Right atrium auricular region (tissue), 2 donors: ENCODE measurements at places on chromosomes 12 and 14.
A peak's percentile ranks its signal among the peaks of the same experiment; 100 is the strongest.

DNA sequence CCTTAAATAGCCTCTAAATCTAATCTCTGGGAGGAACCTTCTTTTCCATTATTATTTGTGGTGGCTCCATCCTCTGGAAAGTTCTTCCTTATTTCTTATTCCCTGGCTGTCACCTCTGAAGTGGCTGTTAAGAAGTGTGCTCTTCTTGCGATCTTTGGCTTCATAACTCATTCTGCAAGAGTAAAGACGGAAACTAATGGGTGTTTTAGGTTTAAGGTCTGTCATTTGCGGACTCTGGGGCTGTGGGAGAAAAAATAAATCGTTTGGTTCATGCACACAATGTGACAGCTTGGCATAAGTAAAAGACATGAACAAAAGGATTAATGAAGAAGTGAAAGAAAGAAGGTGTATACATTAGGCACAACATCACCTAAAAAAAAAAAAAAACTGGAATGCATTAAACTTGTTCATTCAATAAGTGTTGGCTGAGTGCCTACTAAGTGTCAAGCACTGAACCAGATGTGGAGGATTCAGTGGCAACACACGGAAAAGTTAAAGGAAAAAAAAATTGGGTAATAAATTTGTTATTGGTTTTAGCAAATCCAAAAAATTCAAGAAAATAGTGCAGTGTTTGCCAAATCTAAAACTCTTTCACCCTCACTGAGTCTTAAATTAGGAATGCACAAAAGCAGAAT lies 99.5 kb downstream of the ERGIC2 start:
- DNase-seq: no peak

DNA sequence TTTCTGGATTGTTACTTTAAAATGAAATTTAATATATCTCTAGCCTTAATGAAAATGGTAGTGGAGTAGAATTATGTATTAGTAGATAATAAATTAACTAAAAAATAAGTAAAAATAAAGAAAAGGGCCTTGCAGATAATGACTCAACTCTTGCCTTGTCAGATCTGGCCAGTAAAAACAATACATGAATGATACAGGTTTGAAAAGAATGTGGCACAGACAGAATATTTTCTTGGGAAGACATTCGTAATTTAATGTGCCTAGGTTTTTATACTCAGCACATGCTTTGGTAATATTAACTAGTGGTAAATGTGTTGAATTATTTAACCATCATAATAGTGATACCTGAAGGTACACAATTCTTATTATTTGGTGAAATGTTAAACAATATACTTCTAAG lies 28.3 kb downstream of the ATF7IP start:
- DNase-seq: no peak

- DNase-seq: no peak
These were observed 106.9 kb downstream of the RFLNA start for GRCh38 chr12:124401704-124402221.

GRCh38 chr14:21454843-21455544 lies 929 bp downstream of the CHD8 start:
- no peak for DNase-seq

DNA sequence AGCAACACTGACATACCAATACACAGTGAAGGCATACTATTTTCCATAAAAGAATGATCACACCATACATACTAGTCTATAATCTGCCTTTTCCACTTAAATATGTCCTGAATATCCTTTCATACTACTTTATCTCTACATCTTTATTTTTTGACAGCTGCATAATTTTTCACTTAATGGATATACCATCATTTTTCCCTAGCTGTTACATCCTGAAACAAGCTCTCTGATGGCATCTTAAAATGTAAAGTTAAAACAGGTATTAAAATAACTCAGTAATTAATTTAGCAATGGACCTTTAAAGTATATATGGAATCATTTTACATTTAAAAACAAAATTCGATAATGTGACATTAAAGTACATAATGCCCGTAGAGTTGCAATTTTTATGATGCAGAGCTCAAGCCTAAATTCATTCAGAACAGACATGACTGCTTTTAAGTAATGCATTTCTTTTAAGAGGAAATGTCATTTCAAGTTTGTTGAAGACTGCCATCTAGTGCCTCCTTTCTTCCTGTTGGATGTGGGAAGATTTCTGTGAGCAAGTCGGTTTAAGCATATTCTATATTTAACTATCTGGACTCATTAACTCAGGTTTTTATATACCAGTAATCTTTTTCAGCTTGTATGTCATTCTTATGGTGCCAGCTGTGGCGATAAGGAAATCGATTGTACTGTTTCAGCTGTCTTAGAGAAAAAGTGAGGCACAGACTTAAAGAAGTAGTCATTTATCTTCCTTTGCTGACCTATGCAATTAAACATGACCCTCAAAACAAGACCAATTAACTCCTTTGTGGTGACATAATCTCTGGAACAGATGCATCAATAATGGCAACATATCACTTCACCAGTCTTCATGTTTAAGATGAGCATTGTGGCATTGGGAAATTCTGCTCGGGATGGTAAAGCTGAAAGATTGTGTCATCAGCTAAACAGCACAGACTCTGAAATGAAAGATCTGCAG lies 20.3 kb downstream of the PRICKLE1 start:
- DNase-seq: no peak

- peak; percentile 96 for DNase-seq
These were observed at the start of gene MAGOHB for GRCh38 chr12:10613349-10614055. MAGOHB (minus strand) TSS chr12:10613609; CDS start chr12:10613532, 77 bp downstream.

DNA sequence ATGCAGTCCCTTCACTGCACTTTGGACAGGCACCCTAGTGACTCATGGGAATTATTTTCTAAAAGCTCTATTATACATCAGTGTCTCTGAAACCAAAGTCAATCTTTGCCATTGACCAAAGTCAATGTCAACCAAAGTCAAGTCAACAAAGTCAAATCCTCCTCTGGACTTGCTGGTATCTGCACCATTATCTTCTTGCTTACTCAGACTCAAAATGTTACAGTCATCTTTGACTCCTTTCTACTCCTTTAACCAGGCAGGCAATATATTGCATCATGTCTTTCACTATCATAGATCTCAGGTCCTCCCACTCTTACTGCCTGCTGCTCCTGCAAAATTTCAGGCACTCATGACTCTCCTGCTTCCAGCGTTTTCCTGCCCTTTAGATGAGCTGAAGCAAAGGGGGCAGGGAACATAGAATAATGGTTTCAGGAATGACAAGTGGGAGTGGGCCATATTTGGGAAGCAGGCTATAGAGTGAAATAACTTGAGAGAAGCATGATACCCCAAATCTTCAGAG lies 39.2 kb downstream of the IGF1 start:
- DNase-seq: no peak

GRCh38 chr12:124326871-124327270 lies 32.0 kb downstream of the RFLNA start:
- no peak for DNase-seq

GRCh38 chr12:73598626-73599025 lies 939.0 kb upstream of the ATXN7L3B start:
- DNase-seq: no peak

DNA sequence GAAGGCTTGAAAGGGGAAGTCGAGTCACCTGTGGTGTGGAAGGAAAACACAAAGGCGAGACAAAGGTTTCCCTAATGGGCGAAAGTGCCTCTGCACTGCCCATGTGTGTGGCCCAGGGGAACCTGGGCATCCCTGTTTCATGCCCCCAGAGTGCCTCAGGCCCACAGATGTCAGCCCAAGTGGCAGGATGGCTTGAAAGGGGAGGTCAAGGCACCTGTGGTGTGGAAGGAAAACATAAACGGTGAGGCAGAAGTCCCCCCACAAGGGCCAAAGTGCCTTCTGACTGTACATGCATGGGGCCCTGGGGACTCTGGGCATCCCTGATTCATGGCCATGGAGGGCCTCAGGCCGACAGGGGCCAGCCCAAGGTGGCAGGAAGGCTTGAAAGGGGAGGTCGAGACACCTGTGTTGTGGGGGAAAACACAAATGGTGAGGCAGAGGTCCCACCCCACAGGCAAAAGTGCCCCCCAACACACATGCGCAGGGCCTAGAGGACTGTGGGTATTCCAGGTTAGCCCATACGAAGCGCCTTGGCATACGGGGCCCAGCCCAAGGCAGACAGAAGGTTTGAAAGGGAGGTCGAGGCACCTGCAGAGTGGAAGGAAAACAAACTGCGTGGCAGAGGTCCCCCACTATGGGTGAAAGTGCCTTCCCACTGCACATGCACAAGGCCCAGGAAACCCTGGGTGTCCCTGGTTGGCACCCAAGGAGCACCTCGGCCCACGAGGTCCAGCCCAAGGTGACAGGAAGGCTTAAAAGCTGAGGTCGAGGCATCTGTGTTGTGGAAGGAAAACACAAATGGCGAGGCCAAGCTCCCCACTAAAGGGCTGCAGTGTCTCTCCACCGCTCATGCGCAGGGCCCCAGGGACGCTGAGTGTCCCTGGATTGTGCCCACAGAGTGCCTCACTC lies 382.3 kb downstream of the ALG10 start:
- DNase-seq: peak; percentile 34

DNA sequence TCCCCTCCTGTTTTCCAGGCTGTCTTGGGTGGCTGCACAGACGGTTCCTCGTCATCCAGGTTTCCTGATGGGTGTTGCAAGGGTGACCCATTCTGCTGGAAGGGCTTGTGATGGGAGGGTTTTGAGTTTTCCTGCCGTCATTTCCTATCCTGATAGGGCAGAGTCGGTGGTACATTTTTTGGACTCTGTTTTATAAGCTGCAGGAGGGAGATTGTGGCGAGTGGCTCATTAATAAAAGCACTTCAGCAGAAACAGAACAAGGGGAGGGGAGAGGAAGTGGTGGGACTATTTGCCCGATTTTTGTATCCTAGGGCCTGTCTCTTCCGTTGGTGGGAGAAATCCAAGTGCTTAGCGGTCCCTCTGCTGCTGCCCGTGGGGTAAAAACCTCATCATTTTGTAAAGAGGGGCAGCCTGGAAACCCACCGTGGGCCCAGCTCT lies 40.0 kb downstream of the TSPAN9 start:
- peak; percentile 70 for DNase-seq

DNA sequence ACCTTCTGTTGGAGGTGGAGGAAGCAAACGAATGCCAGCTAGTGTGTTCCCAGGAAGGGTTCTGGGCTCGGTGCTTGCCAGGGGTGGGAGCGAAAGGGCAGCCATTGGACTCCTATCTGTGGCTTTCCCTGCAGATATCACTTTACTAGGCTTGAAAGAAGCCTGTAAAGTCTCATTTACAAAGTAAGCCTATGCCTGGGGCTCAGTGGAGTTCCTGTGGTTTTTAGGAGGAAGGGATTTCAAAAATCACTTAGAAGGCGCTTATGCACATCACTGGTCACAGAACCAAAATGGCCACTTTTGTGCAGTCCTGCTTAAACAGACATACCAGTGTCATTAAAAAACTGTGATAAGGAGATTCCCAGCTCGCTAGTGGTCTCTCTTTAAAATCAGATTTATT lies 22.7 kb downstream of the CLMN start:
- no peak for DNase-seq

DNA sequence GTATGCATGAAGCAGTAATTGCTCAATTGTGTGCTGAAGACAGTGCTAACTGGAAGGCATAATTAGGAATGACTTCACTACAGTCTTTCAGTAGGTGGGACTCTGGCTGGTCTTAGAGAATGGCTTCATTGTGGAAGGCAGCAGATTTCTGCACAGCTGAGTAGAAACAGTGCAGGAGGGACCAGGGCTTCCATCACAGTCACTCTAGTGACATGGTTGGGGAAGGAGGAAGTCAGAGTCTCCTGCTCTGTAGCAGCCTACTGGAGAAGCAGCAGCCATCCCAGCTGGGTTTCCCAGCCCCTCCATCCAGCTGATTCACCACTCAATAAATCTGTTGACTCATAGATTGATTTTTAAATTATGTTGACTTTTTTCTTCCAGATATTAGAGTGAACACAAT lies 80.6 kb upstream of the DBX2 start:
- no peak for DNase-seq

DNA sequence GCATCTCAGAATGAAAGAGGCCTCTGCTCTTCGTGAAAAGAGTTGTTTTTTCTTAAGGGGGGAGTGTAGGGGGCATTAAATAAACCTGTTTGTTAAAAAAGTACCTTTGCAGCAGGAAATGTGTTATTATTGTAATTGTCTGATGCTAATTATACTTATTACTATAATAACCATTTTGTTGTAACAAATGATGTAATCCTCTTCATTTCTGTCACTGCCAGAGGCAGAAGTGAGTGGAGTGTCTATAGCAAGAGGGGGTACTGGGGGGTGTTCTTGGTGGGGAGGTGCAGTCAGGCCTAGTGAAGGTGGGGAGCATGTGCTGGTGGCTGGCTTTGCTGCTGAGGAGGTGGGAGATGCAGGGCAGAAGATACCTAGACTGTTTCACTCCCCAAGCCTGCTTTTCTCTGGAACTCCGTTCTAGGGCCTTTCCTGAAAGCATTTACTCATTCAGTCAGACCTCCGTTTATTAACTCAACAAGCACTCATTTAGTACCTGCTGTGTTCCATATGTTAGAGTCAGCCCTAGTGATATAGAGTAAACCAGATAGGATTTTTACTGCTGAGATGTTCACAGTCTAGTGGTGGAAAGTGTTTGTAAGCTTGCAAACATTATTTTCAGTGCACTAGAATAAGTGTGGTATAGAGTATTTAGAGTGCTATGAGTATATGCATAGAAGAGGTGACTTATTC lies 77.5 kb upstream of the CISTR start:
- no peak for DNase-seq

DNA sequence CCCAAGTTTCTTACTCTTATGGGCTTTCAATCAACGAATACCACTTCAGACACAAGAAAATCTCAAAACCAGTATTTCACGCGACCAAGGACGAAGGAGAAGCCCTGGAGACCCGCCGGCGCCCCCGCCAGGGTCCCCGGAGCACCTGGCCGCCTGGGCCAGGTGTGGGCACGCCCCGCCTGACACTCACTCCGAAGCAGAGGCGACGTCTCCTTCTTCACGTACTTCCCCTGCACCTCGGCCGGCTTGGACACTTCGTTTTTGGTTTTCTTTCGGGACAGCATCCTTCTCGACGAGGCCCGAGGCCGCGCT lies 466 bp downstream of the SAV1 start:
- DNase-seq: no peak

DNA sequence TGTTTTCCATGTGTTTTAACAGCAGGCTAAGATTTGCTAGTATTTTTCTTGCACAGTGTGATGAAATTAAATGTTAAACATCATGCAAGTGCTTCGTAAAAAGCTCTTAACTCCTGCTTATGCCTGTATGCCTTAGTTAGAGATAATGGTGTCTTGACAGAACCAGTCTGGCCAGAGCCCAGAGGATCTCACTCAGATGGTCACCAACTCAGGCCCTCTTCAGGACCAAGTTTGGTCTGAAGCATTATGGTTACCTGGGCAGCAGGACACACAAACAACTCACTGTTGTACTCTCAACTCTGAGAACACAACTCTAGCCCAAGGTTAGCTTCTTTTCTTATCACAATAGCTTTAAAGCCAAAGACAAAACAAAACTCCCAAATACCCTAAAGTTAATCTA lies 115.4 kb downstream of the KIF21A start:
- DNase-seq: no peak

GRCh38 chr12:47889040-47889439 lies 15.8 kb downstream of the VDR start:
- DNase-seq: no peak
